Testis (tissue), 5 donors: ENCODE measurements at places on chromosomes 16 and 17.
A peak's percentile ranks its signal among the peaks of the same experiment; 100 is the strongest.

- H3K27me3 ChIP-seq: no peaks in the 10 kb centered on the region
- no peaks in the 10 kb centered on the region for H3K36me3 ChIP-seq
- no peak overlapping the region for H3K27ac ChIP-seq
- H3K4me3 ChIP-seq: no peak overlapping the region
- H3K4me1 ChIP-seq: no peaks in the 10 kb centered on the region
- no peak for DNase-seq
These were observed 4.6 kb upstream of the SLC38A8 start for GRCh38 chr16:84047206-84047605.

DNA sequence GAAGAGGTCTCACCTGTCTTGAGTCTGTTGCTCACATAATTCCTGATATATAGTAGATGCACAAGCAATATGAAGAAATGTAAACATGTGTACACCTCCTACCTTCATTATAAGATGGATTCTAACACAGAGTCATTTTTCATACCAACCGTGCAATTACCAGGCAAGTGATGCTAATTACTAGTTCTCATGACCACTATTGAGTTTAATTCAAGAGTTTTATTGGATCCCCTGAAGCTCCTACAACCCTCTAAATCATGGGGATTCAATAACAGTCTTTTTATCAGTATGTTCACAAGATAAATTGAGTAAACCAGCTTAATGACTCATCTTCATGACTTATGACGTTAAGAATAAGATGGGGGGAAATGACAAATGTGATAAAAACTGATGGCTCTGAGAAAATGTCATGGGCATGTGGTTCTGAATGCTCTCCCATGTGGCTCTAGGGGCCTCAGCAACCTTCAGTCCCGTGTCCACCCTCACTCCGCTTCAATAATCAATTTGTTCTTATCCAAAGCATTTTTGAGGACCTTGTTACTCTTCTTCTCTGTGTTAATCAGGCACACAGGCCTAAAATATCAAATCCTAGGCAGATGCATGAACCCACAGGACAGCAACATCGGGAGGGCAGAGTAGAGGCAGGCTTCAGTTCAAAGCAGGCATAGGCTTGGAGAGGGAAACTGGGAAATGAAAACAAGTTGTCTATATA is 42.8 kb downstream of the PRAC1 start:
- H3K4me3 ChIP-seq: no peak overlapping the region
- no peaks in the 10 kb centered on the region for H3K4me1 ChIP-seq
- no peak for DNase-seq
- no peaks in the 10 kb centered on the region for H3K27me3 ChIP-seq
- H3K27ac ChIP-seq: no peak overlapping the region

- no peaks in the 10 kb centered on the region for H3K36me3 ChIP-seq
- no peak for DNase-seq
- H3K4me1 ChIP-seq: no peaks in the 10 kb centered on the region
- H3K27me3 ChIP-seq: no peaks in the 10 kb centered on the region
- no peak overlapping the region for H3K27ac ChIP-seq
- no peak overlapping the region for H3K4me3 ChIP-seq
These were observed 85.6 kb upstream of the TNRC6C start for GRCh38 chr17:77872714-77873499.

DNA sequence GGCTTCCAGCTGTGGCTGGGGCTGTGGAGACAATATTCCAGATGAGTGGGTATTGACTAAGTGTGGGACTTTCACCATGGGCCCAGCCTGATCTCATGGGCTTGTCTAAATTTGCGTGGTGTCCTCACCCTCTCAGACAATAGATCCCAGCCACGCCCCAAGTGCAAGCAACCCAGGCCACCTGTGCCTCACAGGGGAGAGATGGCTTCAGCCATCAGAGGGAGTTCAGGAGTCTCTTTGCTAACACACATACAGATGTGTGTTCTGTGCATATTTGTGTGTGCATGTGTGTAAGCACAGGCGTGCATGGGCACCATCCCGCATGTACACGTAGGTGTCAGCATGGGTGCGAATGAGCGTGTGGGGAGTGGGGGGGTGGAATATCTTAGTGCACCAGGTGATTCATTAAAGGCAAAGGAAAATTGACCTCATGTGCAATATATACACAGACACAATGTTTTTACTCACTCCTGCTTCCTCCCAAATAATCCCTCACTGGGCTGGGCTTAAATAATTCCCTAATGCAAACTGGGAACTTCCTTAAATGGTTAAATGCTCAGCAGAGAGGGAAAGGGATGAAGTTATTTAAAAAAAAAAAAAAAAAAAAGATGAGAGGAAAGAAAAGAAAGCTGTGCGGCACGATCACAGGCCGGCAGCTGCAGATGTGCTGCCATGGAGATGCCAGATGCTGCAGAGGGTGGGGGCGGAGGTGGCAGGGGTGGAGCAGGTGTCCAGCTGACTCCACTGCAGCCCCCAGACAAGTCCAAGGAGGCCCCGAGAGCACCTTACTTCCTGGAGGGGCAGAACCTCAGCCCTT is 24.0 kb upstream of the CDC42EP4 start:
- no peak overlapping the region for H3K27ac ChIP-seq
- H3K27me3 ChIP-seq: no peaks in the 10 kb centered on the region
- H3K4me1 ChIP-seq: no peaks in the 10 kb centered on the region
- no peak overlapping the region for H3K4me3 ChIP-seq
- no peak for DNase-seq
- H3K36me3 ChIP-seq: no peaks in the 10 kb centered on the region

DNA sequence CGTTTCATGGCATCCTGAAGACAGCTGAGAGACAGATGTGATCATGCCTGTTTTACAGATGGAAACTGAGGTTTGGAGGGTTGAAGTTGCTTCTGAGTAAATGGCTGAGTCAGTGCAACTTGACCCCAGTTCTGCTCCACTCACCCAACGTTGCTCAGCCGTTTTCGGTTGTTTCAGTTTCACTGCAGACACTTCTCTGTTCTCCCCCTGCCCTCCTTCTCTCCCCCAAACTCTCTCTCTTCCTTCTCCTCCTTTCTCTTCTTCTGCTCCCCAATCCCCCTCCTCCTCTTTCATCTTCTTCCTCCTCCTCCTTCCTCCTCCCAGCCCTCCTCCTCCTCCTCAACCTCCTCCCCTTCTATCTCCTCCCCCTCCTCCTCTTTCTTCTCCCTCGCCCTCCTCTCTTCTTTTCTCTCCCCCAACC is 9.4 kb upstream of the CEP20 start:
- no peaks in the 10 kb centered on the region for H3K27me3 ChIP-seq
- no peak overlapping the region for H3K27ac ChIP-seq
- H3K4me3 ChIP-seq: no peak overlapping the region
- DNase-seq: no peak

DNA sequence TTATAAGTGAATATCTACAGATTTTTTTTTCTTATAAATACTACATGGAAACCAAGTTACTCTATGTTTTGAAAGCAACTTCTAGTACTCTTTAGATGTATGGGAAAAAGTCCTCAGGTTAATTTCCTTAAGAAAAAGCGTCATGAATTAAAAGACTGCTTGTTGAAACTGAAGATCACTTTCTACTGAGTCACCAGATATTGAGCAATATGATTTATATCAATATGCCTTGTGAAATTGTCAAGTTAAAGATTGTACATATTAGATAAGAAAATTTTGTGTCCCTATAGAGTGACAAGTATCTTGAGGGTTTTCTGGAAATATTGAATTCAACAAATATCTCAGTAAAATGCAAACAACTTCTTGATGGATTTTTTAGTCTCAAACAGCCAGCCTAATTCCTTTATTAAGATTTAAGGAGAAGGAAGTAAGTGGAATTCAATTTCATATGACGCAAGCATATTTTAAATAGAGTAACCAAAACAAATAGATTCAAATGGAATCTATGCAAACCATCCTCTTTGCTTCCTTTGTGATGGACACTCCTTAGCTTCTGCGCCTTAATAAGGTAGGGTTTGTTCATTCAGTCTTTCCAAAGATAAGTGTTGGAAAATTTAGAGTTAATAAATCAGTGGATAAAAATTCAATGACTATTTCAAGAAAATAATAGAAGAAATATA is 16.6 kb downstream of the KRT12 start:
- no peaks in the 10 kb centered on the region for H3K27me3 ChIP-seq
- no peaks in the 10 kb centered on the region for H3K36me3 ChIP-seq
- H3K4me1 ChIP-seq: no peaks in the 10 kb centered on the region
- no peak for DNase-seq
- no peak overlapping the region for H3K4me3 ChIP-seq

- no peaks in the 10 kb centered on the region for H3K27me3 ChIP-seq
- no peaks in the 10 kb centered on the region for H3K36me3 ChIP-seq
- DNase-seq: no peak
- no peak overlapping the region for H3K4me3 ChIP-seq
- H3K4me1 ChIP-seq: no peaks in the 10 kb centered on the region
These were observed 130.9 kb upstream of the FOXF1 start for GRCh38 chr16:86379505-86379846.

- peak overlapping the region; percentile 62 for H3K27ac ChIP-seq
- H3K27me3 ChIP-seq: no peaks in the 10 kb centered on the region
- DNase-seq: peak; percentile 77
- H3K4me3 ChIP-seq: no peak overlapping the region
- H3K36me3 ChIP-seq: no peaks in the 10 kb centered on the region
These were observed 34.7 kb downstream of the MYO18A start for GRCh38 chr17:29145289-29146073.

DNA sequence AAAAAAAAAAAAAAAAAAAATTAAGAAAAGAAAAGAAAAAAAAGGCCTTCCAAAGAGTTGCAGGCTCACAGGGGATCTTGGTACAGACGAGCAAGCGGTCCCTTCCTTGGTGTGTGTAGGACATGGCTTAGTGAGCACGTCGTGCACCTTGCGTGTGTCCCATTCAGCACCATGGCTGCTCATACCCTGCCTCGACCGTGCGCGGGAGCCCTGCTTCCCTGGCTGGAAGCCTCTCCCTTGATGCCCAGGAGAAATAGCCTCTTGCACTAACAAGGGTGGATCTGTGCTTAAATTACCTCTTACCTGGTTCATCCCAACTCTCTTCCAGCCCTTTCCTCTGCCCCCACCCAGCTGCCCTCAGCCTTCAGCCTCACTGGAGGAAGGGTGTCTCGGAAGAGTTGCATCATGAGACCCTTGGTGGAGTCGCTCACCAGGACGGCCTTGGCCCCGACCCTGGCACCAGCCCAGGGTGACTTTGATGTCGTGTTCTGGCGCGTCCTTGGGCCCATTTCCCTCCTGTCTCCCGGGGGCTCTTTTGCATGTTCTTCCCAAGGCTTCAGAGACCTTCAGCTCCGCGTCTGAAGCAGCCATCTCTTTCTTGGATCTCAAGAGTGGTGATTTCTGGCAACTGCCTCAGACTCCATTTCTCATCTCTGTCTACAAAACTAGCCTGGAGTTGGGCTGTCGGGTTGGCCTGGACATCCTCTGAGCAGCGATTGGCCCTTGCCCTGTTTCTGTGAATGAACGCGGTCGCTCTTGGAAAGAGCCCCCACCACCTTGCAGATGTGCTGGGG is 127.2 kb downstream of the CMIP start:
- H3K27ac ChIP-seq: no peak overlapping the region
- peaks cover 7% of the 10 kb centered on the region for H3K4me1 ChIP-seq
- H3K27me3 ChIP-seq: no peaks in the 10 kb centered on the region
- no peaks in the 10 kb centered on the region for H3K36me3 ChIP-seq
- DNase-seq: peak; percentile 19
- H3K4me3 ChIP-seq: no peak overlapping the region

DNA sequence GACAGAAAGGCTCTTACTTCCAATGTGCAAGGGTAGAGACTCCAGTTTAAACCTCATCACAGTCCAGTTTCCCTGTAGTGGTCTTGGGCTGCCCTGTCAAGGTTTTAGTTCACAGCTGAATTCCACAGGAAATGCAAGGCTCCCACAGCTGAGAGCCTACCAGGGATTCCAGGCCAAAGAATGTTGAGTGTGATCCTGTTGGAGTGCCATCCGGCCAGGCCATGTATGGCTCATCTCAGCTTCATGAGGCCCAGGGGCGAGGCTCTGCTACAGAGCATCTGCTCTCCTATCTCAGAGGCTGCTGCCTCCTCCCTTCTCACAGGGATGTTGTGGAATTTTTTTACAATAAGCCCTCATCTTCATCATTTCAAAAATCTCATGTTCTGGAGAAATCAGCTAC is 239.8 kb upstream of the CCL2 start:
- H3K36me3 ChIP-seq: no peaks in the 10 kb centered on the region
- no peaks in the 10 kb centered on the region for H3K4me1 ChIP-seq
- no peak overlapping the region for H3K27ac ChIP-seq
- no peak overlapping the region for H3K4me3 ChIP-seq
- no peaks in the 10 kb centered on the region for H3K27me3 ChIP-seq

GRCh38 chr16:57920880-57921229 is 50.1 kb downstream of the CNGB1 start:
- no peak overlapping the region for H3K27ac ChIP-seq
- no peaks in the 10 kb centered on the region for H3K4me1 ChIP-seq
- H3K36me3 ChIP-seq: no peaks in the 10 kb centered on the region

GRCh38 chr17:68707031-68707430 is 105.9 kb upstream of the FAM20A start:
- no peaks in the 10 kb centered on the region for H3K36me3 ChIP-seq
- H3K27me3 ChIP-seq: no peaks in the 10 kb centered on the region

DNA sequence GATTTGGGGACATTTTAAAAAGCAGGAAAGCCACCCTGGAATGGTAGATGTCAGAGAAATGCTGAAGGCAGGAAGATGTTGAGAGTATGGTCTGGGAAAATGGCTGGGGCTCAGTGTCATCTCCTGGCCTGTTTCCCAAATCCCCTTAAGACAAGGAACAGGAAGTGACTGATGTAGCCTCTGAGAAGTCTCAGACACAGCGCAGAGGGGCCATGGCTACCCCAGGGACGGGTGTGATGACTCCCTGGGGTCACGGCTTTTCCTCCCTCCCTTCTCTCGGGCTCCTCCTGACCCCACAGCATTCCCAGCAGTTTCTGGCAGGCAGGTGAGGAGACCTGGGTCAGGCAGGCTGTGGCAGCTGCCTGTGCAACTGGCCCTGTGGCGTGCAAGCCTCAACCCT is 45.4 kb downstream of the RAP1GAP2 start:
- H3K27ac ChIP-seq: no peak overlapping the region
- no peak for DNase-seq
- H3K4me1 ChIP-seq: no peaks in the 10 kb centered on the region
- H3K36me3 ChIP-seq: no peaks in the 10 kb centered on the region

- H3K4me1 ChIP-seq: peaks cover 11% of the 10 kb centered on the region
- no peaks in the 10 kb centered on the region for H3K27me3 ChIP-seq
- H3K4me3 ChIP-seq: no peak overlapping the region
- peak overlapping the region; percentile 73 for H3K27ac ChIP-seq
- no peak for DNase-seq
These were observed 72.5 kb downstream of the MAP2K6 start for GRCh38 chr17:69486779-69487637.

DNA sequence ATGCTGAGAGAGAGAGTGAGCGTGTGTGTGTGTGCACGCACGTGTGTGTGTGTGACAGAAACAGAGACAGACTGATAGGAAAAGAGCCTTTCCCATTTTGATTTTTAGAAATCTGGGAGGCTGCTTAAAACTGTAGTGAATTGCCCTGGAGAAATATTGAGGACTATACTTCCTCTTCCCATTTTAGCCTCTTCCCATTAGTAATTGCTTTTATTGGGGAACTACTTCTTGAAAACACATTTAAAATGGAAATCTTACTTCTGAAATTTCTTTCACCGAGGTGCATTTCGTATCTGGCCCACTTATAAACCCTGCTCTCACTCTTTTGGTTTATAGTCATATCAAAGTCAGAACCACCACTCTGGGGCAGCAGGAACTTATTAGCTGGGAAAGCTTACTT is 47.1 kb downstream of the NUP93 start:
- no peaks in the 10 kb centered on the region for H3K4me1 ChIP-seq
- H3K27me3 ChIP-seq: no peaks in the 10 kb centered on the region
- no peak for DNase-seq
- no peak overlapping the region for H3K27ac ChIP-seq
- no peak overlapping the region for H3K4me3 ChIP-seq
